Astrocyte of the cerebellum (primary cell): ENCODE measurements at places on chromosomes 2 and 18.

GRCh38 chr2:25341011-25341727, 556 bp downstream of the DNMT3A start:
- no peak for DNase-seq

DNA sequence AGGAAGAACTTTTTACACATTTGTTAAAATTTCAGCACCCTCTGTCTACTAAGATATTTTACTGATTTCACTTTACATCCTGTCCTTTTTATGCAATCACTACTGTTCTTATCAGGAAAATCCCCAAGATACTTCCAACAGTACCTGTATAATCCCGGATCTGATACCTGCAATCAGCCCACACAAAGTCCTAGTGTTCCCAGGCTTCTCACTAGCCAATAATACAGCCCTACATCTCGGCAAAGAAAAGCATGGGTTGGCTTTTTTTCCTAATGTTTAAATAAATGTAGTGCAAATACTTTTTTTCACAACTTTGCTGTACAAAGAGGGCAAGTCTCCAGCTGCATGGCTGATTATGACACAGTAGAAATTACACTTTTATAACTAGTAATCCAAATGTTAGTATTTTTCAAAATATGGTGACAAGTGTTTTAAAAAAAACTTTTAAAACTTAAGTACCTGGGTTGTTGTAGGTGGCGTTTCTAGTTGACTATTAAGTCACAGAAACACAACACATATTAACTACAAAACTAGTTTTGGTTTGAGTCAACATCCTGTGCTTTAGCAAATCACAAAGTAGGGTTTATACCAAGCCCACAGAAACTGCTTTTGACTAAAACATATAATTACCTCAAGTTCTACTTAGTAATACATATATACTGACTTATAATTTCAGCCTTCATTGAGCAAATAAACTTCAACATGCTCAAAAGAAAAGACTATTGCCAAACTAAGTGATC, 19.5 kb downstream of the CNOT11 start:
- no peak for DNase-seq

DNA sequence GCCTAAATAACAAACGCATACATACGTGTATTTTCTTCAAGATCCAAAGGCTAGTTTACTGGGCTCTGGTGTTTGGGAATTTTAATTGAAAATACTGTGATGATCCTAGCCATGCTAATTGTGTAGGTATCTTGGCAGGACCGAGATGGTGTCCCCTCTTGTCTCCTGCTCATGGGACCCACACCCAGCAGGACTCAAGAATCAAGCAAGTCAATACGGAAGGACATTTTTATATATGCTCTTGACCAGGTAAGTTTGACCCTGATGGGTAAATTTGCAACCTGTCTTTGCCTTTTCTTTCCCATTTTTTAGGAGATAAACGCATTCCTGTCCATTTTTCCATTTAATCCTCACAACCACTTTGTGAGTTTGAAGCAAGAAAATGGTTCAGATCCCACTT, 111.8 kb upstream of the MYCN start:
- no peak for DNase-seq

GRCh38 chr2:102028470-102028869, 36.7 kb downstream of the IL1R2 start:
- DNase-seq, result no peak

DNA sequence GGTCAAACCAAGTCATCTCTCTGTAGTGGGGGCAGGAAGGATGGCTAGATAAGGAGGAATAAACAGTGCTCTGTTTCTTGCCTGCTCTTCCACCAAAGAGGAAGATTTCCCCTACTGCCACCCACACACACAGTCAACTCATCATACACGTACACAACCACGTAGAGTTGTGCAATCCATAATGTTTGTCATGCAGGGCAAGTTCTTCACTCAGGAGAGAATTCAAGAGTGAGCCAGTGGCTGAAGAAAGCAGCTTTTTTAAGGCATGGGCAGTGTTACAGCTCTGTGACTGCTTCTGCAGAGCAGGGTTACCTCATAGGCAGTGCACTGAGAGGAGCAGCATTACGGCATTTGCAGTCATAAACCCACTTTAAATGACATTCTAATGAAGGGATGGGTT, 283.0 kb downstream of the RND3 start:
- no peak for DNase-seq

DNA sequence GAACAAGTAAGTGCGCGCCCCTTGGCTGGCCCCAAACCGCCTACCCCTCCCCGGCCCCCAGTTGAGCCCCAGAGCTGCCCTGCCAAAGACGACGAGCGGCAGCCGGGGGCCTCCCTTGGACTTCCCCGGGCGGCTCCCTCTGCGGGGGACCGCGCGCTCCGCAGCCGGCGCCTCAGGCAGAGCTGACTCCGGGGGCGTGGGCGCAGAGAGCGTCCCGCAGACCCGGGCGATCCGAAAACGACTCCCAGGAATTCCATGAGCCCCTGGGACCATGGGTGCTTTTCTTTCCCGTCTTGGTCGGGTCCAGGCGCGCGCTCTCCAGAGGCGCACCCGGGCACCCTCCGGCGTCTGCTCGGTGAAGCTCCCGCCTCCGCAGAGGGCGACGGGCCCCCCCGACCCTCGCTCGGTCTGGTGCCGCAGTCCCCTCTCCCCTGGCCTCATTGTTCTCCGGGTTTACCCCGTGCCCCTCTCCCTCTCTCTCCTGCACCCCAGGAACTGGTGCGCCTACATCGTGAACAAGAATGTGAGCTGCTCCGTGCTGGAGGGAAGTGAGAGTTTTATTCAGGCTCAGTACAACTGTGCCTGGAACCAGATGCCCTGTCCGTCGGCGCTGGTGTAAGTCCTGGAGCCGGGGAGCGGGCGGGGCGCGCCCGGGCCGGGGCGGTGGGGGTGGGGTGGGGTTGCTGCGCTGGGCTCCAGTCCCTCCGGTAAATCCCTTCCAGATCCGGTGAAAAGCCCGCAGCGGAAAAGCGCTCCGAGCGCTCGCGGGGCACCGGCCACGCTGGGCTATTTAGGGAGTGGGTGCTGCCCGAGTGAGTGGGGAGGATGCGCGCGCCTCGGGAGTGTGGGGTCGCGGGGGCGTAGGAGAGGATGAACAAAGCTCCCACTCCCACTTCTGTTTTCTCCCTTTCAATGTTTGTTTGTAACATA, 776 bp downstream of the EMILIN2 start:
- no peak for DNase-seq

GRCh38 chr2:23637011-23637778, 252.2 kb downstream of the KLHL29 start:
- DNase-seq, result peak; percentile 41

GRCh38 chr2:66531567-66531966, 96.6 kb downstream of the MEIS1 start:
- DNase-seq, result no peak

- DNase-seq, result peak; percentile 28
These were observed 91.4 kb upstream of the CYRIA start for GRCh38 chr2:16756831-16757644.

- DNase-seq, result no peak
These were observed 9.1 kb upstream of the LCLAT1 start for GRCh38 chr2:30437809-30438548.

- DNase-seq, result no peak
These were observed 94.9 kb upstream of the PAPOLG start for GRCh38 chr2:60661073-60661738.

DNA sequence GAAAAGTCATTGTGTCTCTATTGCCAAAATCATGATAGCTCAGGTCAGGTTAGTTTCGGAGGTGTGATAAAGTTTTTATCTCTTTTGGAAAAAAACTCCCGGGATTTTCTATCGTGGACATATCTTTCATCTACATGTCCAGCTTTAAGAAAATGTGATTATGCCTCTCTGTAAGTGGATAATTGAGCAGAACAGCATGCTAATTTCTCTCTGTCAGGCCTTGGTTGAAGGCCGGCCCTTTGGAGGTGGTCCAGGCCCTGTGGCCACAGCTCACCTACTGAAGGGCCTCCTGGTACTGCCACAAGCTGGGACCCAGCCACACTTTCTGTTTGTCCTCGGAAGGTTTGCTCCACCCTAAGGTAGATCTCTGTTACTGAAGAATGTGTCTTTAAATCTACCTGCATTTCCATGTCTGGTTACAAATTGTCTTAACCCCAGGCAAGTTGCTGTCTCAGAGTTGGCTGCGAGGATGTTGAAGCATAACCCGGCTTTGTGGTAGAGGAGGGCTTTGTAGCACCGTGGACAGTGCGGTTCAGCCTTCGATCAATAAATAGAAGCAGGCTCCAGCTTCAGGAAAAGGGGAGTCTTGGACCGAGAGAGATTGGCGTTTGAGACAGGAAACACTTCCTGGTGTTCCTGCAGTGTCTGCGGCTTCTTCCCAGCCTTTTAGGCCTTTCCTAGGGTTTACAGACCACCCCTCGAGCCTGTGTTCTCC, 25.5 kb downstream of the TCF7L1 start:
- no peak for DNase-seq

GRCh38 chr18:51153659-51154371, 43.7 kb downstream of the MEX3C start:
- no peak for DNase-seq

- no peak for DNase-seq
These were observed 218.5 kb downstream of the TRIB2 start for GRCh38 chr2:12935222-12935621.

DNA sequence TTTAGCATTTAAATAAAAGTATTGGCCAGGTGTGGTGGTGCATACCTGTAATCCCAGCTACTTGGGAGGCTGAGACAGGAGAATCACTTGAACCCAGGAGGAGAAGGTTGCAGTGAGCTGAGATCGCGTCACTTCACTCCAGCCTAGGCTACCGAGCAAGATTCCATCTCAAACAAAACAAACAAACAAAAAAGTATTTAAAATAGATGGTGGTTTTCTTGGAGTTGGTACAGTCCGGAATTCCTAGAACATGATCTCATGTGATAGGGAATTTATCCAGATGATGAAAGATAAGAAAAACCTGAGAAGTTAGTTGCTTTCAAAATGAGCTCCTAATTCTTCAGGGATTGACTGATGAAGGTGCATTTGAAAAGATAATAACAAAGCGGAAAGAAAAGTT, 62.0 kb downstream of the BIRC6 start:
- peak; percentile 56 for DNase-seq

GRCh38 chr2:196322973-196323810, 151.8 kb upstream of the STK17B start:
- peak; percentile 49 for DNase-seq

- DNase-seq, result no peak
These were observed 12.1 kb upstream of the NOSTRIN start for GRCh38 chr2:168790226-168790902.

- no peak for DNase-seq
These were observed 23.8 kb upstream of the HNRNPA3 start for GRCh38 chr2:177188482-177189469.

DNA sequence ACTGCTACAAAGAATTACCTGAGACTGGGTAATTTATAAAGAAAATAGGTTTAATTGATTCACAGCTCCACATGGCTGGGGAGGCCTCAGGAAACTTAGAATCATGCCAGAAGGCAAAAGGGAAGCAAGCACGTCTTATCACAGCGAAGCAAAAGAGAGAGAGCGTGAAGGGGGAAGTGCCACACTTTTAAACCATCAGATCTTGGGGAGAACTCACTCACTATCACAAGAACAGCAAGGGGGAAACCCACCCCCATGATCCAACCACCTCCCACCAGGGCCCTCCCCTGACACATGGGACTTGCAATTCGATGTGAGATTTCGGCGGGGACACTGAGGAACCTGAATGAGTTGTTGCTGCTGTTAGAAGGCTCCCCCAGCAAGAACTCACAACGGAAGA, 220.2 kb upstream of the PIEZO2 start:
- no peak for DNase-seq

GRCh38 chr2:232102380-232102779, 140.9 kb downstream of the DIS3L2 start:
- DNase-seq, result no peak

DNA sequence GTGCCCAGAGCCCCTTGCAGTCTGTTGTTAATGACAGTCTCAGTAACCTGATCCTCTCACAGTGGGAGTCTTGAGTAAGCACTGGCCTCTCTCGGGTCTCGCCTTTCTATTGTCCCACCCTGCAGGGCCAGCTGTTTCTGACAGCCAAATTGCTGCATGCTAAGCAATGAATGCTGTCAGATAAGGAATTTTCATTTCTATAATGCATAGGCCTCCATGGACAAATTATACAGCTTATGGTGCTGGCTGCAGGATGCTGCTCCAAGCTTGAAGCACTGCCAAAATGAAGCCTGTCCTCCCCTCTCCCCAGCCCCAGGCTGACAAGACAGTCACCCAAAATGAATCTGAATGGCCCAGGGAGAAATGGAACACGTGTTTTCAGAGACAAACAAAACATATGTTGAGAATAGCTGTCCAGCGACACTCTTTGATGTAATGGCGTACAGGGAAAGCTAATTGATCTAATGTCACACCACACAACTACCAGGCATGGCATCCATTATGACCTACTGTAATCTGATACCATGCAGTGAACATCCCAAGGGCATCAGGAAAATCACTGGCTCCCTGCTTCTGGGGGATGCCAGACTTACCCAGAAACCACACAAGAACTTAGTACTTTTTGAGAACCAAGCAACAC, 36.8 kb downstream of the ACVR1 start:
- DNase-seq, result peak; percentile 63

GRCh38 chr2:222859786-222860612, 837 bp upstream of the ACSL3 start:
- no peak for DNase-seq

GRCh38 chr2:84676295-84676694, 160.0 kb downstream of the DNAH6 start:
- peak; percentile 27 for DNase-seq

- DNase-seq, result no peak
These were observed 20.7 kb downstream of the RAMP1 start for GRCh38 chr2:237879991-237880560.

- DNase-seq, result no peak
These were observed 45.7 kb downstream of the MAP3K2 start for GRCh38 chr2:127342101-127342500.

DNA sequence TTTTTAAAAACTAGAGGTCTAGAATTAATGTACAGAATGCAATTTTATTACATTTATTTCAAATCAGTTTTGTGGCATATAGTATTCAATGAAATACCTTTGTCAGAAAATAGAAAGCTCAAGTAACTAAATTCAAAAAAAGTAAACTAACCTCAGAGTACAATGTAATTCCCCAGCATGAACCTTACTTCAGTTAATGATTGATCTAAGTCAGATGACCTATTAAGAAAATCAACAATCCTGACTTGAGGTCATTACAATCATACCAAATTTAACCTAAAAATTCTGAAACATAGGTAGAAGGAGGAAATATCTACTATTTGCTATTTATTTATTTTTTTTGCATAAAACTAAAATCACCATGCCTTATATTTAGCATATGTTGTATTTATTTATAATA, 142.9 kb downstream of the CCDC102B start:
- DNase-seq, result no peak

DNA sequence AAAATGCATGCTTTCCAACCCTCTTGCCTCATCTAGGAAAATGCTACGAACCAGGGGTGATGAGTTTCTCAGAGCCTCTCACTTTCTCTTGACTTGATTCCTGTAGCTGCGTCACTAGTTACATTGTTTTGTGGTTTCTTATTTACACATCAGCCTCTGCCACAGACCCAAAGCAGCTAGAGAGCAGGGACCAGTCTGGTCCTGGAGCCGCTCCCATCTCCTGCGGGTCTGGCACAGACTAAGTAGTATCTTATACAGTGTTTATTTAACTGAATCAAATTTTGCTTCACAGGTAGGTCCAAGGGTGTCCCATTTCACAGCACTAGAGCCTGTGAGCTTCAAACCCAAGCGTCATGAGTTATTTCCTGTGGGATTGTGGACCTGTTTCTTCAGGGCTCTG, 310.5 kb downstream of the MYCN start:
- DNase-seq, result no peak
